SK-N-MC (cell line): ENCODE measurements at places on chromosomes 11 and 22.

GRCh38 chr11:128338811-128339210, 248.5 kb downstream of the ETS1 start:
- DNase-seq: no peak

DNA sequence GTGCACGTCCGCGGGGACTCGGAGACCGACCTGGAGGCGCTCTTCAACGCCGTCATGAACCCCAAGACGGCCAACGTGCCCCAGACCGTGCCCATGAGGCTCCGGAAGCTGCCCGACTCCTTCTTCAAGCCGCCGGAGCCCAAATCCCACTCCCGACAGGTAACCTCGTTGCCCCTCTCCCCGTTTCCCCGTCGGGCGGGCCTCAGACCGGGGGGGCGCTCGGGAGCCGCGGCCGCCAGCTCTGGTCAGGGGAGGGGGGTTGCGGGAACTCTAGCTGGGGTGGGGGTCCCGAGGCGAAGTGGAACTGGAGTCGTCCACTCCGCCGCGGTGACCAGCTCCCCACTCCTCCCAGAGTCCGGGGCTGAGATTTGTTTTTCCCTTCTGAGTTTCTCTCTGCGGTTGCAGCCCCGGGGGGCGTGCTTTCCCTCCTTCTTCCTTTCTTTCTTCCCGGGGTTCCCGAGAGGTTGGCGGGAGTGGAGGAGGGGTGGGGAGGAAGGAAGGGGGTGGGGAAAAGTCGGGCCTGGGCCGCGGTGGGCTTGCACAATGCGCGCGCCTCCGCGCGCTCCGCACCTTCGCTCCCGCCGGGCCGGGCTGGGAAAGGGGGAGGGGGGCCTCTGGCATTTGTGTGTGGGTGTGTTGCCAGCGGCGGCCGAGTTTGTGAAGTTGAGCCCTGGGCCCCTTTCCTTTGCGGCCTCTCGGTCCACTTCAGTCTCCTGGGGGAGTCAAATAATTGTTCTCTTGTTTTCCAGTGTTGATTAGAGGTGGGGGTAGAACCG, 952 bp downstream of the YAP1 start:
- no peak for DNase-seq

- no peak for DNase-seq
Observed at GRCh38 chr11:23974601-23975000, 522.3 kb upstream of the LUZP2 start.

- DNase-seq: no peak
Observed at GRCh38 chr11:66126064-66126463, 56.0 kb downstream of the PACS1 start.

DNA sequence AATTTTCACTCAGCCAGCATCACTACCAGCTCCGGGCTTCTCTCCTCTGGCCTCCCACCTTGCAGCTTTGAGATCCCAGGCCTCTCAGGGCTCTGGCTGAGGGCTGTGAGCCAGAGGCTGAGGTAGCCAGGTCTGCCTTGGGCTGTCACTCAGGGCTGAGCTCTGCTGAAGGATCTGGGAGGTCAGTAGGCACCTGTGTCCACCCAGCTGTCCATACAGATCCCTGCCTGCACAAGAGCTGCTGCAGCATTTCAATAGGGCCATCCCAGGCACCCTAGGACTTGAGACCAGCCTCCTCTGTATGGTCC, 12.6 kb downstream of the KCNQ1OT1 start:
- no peak for DNase-seq

DNA sequence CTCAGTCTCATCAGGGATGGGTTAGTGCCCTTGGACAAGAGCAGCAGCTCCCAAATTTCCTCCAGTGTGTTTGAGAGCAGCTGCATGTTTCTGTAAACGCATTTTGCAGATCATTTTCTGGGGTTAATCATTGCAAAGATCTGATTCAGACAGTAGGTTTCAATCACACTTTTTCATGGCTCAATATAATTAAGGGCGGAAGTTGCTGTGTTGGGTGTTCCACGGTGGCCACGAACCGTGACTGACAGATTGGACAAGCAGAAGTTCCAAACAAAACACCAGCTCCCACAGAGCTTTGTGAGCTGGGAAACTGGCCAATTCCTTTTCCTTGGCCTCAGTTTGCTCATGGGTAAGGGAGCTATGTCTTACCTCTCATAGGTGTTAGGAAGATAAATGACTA, 8.4 kb upstream of the RASSF10 start:
- no peak for DNase-seq

- no peak for DNase-seq
Observed at GRCh38 chr11:75814363-75814676, 690 bp upstream of the UVRAG start.

- DNase-seq: no peak
Observed at GRCh38 chr11:108203075-108203474, 19.4 kb downstream of the NPAT start.

DNA sequence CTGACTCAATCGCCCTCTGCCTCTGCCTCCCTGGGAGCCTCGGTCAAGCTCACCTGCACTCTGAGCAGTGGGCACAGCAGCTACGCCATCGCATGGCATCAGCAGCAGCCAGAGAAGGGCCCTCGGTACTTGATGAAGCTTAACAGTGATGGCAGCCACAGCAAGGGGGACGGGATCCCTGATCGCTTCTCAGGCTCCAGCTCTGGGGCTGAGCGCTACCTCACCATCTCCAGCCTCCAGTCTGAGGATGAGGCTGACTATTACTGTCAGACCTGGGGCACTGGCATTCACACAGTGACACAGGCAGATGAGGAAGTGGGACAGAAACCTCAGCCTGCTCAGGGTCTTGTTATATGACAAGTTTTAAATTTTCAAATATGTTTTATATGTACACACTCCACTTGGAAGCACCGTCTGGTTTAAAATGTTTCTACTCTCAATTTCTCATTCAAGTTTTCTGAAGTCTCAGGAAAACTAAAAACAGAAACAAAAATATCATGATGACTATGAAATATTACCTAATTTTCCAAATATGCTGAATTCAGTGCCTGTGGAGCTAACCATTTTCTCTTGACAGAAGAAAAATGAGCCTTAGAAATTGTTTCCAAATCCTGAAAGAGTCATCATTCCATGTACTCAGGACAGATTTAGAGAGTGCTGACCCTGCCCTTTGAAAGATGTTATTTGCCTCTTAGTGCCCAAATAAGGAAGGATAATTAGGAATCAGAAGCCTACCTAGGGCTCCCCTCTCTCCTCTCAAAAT, 48.8 kb upstream of the TOP3B start:
- DNase-seq: no peak

DNA sequence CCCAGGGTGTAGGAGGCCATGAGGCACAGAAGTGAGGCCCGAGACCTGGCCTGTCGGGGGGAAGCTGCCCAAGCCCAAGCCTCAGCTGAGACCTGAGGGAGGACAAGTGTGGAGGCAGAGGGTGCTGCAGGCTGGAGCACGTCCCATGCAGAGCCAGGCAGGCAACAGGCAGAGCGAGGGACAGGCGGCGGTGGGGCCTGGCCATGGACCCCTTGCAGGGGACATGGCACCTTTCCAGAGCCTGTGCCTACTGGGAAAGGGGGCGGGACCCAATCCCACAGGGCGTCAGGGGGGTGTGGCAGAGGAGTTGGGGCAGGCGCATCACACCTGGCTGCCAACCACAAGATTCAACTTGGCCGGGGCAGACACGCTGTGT, 4.3 kb downstream of the TNNI2 start:
- DNase-seq: no peak

DNA sequence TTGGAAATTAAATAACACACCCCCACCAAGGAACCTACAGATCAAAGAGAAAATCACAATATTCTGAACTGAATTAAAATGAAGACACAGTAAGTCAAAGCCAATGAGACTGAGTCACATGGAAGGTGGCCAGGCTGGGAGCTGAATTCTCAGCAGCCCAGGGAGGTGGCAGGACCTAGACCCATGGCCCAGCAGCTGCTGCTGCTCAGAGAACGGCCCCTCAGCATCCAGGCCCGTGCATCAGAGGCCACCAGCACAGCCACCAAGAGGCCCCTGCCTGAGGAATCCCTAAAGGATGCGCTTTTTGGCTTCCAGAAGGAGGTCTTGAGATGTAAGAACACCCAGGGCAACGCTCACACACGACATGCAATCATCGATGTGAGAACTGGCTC, 35.0 kb downstream of the TBX1 start:
- DNase-seq: no peak

DNA sequence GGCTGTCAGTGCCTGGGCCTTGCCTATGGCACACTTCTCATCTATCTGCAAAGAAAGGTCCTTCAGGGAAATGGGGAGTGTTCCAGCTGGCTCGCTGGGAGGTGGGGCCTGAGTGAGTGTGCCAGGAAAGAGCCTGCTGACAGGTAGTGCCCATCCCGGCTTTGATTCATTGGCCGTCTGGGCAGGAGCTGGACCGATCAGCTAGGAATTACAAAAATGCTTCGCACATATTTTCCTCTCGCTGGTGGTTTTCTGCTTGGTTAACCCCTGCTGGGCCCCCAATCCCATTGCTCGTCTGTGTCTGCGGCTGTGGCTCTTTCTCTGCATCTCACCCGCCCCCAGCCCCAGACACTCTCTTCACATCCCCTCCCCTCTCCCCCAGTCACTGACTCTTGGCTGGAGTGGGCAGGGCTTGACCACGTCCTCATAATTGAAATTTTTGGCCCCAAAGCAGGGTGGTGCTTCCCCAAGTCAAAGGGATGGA, 10.8 kb downstream of the LIF start:
- DNase-seq: no peak

- DNase-seq: no peak
Observed at GRCh38 chr22:48976556-48977535, 850.8 kb downstream of the BRD1 start.

GRCh38 chr11:95897731-95898130, 26.2 kb downstream of the MTMR2 start:
- no peak for DNase-seq

- DNase-seq: no peak
Observed at GRCh38 chr11:126890561-126890960, 110.0 kb downstream of the KIRREL3 start.
